ENCODE measurements at places on chromosomes 16 and 17. TPM values are rescaled to one million over a fixed set of nuclear protein-coding genes. Genes with fewer than 3 reads are reported as not detected.

Gene TBC1D3
- not detected for total RNA-seq

Gene NPIPB13
- total RNA-seq: 0.93 TPM

Gene PIK3R5
- total RNA-seq: 0.26 TPM

Gene SMARCE1
- 92.3 TPM for total RNA-seq

Gene SLC2A4
- total RNA-seq: 0.19 TPM

Gene MPV17L
- 0.53 TPM for total RNA-seq

Data from aortic smooth muscle cell (primary cell).